ENCODE measurements at places on chromosomes 3 and 15.

- no peak for DNase-seq
Measured at GRCh38 chr15:64398575-64398974, 10.9 kb downstream of the TRIP4 start.

GRCh38 chr3:31980530-31981205 is 394 bp downstream of the OSBPL10 start:
- DNase-seq = peak; percentile 37

DNA sequence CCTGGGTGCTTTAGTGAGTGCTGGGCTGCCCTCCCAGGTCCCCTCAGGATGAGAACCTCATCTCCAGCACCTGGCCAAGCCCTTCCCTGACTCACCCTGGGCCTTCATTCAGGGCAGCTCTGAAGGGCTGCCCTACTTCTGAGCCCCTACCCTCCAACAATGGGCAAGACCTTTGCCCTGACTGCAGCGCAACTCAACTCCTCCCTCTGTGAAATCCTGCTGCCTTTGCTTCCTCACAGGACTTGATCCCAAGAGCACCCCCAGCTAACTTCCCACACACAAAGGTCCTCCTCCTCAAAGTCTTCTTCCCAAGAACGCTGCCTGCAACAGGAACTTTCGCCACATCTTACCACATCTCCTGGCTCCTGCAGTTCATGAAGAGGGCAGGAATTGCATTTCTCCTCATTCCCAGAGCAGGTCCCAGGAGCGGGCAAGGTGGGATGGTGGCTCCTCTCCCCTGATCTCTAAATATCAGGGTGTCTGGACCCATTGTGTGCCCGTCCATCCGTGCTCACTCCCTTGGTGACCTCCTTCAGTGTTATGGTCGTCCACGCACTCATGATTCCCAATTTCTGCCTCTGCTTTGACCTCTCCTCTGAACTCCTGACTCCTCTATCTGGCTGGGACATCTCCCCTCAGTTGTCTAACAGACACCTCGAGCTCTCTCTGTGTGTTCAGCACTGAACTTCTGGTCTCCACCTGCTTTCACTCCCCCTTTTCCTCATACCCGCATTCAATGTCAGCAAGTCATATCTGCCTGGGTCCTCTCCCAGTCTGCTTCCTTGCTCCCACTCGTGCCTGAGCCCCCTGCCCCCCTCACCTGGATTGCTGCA is 4.5 kb upstream of the SSUH2 start:
- no peak for DNase-seq

GRCh38 chr15:39937696-39938095 is 3.8 kb downstream of the EIF2AK4 start:
- no peak for DNase-seq

DNA sequence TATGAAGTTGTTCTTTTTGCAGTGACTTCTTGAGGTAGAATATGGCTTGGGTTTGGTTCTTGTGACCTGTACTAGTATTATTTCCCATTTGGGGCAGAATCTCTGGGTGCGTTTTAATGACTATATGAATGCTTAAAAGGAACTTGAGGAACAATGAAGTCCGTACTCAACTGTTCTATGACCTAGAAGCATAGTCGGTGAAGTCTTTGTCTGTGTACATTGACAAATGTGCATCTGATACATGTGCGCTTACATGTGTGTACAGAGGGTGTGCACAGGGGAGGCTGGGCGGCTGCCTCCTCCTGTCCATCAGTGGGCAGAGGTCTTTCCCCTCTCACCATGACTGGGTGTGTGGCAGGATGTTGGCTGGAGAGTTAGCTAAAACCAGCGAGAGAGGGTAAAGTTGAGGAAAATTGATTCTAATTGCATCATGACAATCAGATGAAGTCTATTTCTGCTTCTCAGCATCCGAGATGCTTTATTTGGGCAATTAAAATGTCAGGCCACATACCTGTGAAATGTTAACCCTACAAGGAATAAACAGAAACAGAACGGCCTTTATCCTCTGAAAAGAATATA is 1.0 kb upstream of the NR2F2 start:
- DNase-seq = no peak

GRCh38 chr3:2921903-2922302 is 188.3 kb downstream of the IL5RA start:
- peak; percentile 57 for DNase-seq

DNA sequence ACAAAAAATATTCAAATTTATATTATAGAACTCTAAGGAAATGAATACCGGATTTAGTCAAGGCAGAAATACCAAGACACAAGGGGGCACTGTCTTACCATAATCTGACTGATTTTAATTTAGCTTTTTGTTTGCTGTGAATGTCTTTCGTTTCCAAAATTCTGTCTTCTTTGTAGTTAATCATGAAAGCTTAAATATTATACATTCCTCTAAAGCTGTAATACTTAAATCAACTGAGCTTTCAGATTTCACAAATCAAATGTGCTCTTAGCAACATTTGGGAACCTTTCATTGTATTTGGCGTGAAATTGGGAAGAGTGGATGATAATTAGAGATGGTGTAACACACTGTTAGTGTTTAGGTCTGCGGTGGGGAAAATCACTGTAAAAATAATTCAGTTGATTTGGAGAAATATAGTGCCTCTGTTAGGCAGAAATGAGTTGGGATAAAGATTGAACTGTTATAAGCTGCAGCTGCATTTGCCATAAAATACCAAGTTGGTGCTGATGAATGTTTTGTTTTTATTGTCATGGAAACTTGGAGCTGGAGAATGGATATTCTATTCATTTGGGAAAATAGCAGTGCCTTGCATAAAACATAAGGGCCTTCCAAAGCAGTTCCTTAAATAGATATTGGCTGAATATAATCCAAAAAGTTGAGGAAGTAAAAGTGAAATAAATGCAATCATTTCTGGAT is 228.2 kb downstream of the TCF12 start:
- peak; percentile 60 for DNase-seq

GRCh38 chr15:78873793-78874765 is 1.4 kb downstream of the MORF4L1 start:
- DNase-seq = no peak

GRCh38 chr3:148694116-148694515 is 3.6 kb upstream of the AGTR1 start:
- no peak for DNase-seq

- DNase-seq = no peak
Measured at GRCh38 chr3:194045289-194045688, 90.7 kb upstream of the HES1 start.

GRCh38 chr3:45964139-45964538 is 20.9 kb downstream of the CXCR6 start:
- DNase-seq = no peak

DNA sequence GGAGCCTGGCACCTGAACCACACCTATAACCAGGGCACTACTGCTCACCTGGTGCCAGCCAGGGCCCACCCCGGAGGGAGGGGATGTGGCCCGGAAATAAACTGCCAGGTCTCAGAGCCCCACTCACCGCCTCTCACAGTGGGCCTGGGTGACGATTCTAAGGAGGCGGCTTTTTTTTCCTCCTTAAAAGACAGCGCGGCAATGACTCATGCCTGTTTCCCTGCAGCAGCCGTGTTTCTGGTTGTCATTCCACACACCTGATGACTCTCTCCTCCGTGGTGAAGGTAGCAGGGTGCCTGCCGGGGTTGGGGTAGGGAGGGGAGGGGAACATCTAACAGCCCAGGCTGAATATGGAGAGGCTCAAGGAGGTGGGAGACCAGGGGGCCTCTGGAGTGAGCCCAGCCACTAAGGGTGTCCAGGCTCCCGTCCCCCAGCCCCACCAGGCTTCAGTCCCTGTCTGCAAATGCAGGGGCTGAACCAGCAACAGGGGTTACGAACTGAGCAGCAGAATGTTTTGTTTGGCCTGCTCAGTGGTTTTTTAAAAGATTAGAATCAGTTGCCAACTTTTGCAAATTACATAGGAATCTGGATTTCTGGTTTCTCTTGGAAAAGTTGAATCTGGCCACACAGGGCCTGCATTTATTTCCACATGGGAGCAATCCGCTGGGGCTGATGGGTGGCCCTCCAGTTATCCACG is 127.3 kb upstream of the LINGO1 start:
- no peak for DNase-seq

DNA sequence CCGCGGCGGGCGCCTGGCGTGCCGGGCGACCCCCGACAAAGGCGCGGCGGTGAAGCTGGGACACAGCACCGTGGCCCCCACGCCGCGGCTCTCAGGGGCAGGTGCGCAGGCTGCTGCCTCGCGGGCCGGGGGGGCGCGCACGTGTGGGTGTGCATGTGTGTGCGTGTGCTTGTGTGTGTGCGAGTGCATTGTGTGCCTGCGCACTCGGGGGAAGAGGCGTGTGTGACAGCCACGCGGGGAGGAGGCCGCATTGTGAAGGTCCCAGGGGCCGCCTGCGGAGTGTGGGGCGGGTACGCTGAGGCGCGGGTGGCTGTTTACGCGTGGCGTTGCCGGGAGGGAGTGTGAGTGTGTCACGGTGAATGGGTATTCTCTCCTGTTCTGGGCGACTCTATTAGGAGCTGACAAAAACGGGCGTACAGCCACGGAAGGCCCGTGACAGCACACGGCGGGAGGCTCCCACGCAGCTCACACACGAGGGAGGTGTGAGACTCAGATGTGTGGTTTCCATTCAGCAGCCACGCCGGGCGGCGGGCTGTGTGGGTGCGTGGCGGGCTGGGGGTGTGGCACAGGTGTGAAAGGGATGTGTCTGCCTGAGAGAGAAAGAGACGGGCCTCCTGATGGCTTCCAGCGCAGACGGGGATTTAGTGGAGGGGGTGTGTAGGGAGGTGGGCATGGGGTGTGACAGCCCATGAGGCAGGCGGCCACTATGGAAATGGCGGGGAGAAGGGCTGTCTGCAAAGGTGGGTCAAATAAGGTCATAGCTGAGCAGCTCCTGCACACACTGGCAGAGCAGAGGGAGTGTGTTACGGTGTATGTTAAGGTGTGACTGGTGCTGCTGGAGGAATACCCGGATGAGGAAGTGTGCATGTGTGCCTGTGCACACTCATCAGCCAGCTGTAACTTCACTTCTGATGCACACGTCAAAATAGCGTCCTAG is 750 bp downstream of the PODXL2 start:
- DNase-seq = no peak

DNA sequence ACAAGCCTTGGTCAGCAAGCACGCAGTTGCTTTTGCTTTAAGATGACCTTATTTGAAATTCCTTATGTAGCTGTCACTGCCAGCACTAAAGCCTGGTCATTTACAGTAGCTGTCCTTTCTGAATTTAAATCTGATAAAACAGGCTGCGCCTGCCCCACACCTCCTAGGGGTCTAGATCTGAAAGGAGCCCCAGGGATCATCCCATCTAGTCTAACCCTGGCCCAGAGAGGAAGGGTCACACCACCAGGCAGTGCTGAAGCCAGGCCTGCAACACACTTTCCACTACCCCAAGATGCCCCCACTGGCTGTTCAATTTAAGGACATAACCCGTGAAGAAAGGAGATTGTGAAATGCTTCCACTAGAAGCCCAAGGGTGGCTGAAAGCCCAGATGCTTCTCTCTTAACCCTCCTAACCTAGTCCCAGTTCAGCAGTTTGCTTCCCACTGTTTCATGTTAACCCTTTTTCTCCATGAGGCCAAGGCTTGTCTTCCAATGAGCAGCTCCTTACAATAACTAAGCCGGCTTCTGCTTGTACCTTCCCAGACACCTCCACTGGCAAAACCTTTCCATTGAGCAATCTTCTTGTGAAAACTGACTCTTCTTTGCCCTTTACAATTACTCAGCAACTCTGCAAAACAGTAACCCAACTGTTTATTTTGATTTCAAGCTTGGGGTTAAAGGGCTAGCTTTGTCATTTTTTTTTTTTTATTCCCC is 198.9 kb upstream of the LPP start:
- no peak for DNase-seq

- no peak for DNase-seq
Measured at GRCh38 chr3:97684490-97684889, 80.1 kb upstream of the ARL6 start.

DNA sequence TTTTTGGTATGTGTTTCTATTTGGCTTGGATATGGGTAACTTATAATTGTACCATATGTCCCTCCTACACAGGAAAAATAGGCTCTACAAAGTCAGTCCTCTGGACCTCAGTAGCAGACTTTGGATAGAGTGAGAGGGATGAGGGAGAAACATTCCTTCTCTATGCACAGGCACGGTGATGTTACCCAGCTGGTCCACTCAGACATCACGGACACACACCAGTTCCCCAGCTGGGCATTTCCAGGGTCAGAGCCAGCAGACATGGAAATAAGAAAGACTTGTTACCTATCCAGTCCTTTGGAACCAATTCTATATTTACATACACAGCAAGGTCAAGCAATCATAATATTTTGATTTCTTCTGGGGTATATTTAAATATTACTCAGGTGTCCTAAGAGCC is 433.1 kb upstream of the KCNMB2 start:
- no peak for DNase-seq

DNA sequence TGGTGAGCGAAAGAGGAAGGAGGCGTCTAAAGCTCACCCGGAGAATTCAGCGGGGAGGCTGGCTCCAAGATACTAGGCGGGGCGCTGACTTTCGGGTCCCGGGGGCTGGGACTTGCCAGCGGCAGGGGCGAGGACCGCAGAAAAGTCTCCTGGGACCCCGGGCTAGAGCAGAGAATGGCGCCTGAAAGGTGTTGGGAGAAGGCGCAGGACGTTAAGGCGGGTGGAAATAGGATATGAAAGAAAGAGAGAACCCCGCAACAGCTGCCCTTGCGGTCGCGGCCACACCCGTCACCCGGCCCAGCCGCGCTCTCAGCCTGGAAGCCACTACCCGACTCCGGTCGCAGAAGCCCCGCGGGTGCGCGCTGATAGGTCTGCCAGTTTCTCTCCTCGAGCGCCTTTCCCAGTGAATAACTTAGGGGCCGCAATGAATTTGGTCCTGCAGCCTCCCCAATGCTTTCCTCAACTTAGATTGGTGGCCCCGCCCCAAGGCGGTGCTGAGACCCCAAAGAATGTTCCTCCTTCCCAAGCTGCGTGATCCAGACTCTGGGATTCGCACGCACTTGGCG is 604 bp downstream of the LTK start:
- no peak for DNase-seq

- DNase-seq = no peak
Measured at GRCh38 chr15:64110950-64111678, 15.3 kb downstream of the SNX1 start.

DNA sequence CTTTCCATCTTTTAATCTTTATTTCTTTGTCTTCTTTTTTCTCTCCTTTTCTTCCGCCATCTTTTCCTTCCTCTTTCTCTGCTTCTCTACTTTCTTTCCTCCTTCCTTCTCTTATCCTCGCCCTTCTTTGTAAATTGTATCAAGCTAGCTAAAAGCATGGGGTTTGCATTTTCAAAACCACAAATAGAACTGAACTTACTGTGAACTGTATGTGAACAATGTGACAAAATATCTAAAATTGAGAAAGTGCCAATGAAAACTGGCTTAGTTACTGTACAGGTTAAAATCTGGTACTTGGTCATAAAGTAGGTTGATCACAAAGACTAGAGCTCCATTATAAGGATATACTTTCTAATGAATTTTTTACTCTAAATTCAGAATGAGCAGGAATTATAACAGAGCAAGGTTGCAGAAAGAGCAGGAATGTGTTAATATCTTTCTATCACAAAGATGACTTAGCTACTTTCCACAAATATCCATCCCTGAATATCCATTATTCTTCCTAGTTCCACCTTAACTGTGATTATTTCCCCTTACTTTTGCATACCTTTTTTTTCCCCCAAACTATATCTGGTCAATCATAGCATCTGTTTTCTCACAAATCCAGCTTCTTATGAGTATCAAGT is 122.4 kb downstream of the LSAMP start:
- no peak for DNase-seq

Measured in NCI-H1417 treated with DMSO at 0.1 percent for 48 hours (cell line).